ENCODE measurements at places on chromosomes 16 and 17.

GRCh38 chr17:68775318-68775717 is 174.2 kb upstream of the FAM20A start:
- no peak for DNase-seq

- no peak for DNase-seq
Observed at GRCh38 chr17:70677783-70678647, 508.7 kb downstream of the KCNJ2 start.

GRCh38 chr17:79629548-79630049 is 18.7 kb upstream of the RBFOX3 start:
- DNase-seq, result peak; percentile 37

GRCh38 chr16:64475627-64476351 is 646.1 kb downstream of the CDH11 start:
- no peak for DNase-seq

- peak; percentile 62 for DNase-seq
Observed at GRCh38 chr17:75764711-75765421, at the start of gene GALK1. Gene GALK1 (minus strand): TSS chr17:75765192. CDS start chr17:75765136, 56 bp downstream.

DNA sequence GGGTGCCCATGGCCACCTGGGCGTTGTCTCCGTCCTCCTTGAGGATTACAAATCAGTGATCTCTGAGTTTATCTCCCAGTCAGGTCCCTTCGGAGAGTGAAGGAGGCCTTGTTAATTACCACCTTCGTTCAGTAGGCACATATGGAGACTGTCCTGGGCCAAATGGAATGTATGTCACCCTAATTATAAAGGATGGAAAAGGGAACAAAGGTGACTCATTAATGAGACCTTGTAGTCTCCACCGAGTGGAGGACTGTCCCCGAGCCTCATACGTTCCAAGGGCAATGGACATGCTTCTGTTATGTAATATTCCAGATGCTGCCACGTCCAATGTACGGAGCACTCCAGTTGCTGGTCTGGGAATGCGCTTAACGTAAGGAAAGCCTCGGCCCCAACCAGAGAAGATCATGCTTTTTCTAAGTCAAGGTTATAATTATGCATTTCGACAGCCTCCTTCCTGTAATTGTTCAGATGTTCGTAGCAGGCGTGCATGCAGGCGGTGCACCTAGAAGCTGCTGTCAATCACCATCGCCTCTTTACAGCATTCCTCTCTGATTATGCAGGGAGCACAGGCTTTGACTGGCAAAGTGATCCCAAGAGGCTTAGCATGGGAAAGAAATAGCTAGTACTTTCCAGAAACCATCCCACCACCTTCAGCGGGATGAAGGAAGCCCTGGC is 22.4 kb upstream of the SEC14L1 start:
- no peak for DNase-seq

- no peak for DNase-seq
Observed at GRCh38 chr16:10067406-10067805, 114.8 kb downstream of the GRIN2A start.

DNA sequence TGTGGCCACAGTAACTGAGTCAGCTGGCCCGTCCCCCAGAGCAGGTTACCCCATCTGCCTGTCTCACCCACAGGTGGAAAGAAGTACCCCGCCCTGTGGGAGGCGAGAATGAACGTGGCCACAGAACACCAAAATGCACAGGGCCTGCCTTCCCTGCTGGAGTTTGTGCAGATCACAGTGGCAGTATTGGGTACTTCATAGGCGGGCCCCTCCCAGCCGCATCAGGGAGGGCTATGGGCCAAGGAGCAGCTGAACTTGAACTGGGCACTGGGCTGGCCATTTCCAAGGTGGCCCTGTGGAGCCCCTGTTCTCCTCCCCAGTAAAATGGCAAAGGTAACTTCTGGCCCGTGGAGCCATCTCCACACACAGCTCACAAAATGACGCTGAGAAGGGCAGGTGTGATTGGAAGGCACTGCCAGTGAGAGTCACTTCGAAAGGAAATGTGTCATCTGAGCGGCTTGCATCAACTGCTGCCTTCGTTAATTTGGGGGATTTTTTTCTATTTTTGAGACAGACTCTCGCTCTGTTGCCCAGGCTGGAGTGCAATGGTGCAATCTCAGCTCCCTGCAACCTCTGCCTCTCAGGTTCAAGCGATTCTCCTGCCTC is 162.9 kb downstream of the ENGASE start:
- no peak for DNase-seq

- no peak for DNase-seq
Observed at GRCh38 chr17:63698381-63698885, 1.5 kb downstream of the LIMD2 start.

GRCh38 chr16:28267356-28267755 is 25.0 kb upstream of the SBK1 start:
- no peak for DNase-seq

- no peak for DNase-seq
Observed at GRCh38 chr16:4309102-4309832, 6.6 kb upstream of the GLIS2 start.

GRCh38 chr17:60253048-60253447 is 103.3 kb downstream of the CA4 start:
- DNase-seq, result no peak

DNA sequence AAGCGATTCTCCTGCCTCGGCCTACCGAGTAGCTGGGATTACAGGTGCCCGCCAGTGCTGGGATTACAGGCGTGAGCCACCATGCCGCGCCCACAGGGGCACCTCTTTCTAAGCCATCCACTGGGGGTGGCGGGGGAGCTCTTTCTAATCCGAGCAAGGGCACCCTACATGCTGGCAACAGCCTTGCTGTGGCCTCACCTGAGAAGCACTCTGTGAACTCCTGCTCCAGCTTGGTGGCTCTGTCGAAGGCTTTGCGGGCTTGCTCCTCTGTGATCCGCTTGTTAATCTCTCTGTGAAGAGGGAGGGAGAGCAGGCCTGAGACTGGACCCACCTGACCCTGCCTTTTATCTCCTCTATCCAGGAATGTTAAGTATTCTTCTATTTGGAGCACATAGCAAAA is 11.9 kb upstream of the ASGR1 start:
- no peak for DNase-seq

DNA sequence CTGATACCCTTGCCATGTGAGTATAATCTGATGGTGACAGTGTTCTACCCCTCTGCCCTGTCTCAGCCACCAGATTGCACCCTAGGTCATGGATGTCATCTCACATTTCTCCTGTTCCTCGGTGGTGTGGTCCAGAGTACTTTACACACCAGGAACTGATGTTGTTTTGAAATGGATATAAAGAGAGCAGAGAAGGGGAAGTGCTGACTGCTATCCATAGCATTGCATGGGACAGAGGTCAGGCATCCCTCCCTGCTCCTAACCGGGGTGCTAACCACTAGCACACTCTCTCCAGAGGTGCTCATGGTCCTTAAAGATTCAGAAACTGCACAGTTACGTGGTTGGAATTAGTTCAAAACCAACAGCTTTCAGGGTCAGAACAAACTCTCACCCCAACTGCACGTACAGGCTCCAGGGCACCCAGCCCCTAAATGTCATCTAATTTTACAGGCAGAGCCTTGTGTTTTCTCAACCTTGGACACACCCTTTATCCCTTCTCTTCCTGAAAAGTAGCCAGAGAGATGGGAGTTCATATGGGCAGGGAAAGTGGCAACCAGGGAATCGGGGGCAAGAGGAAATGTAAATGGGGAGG is 16.3 kb downstream of the TTLL6 start:
- no peak for DNase-seq

DNA sequence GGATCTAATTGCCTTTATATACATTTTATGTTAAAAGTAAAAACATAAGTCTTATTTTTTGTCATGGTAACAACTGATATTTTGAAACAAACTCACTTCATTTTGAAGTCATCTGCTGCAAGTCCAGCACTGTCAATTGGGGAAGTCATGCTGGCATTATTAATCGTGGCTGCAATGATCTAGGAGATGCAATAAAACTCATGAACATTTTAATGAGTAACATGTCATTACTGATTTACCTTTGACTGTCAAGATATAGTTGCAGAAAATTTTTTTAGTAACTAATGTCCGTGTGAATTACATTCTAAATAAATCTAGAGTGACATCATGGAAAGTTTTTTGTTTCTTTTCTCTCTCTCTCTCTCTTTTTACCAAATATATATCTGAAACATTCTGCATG is 17.3 kb upstream of the KRT24 start:
- no peak for DNase-seq

GRCh38 chr17:61396586-61397085 is 3.0 kb upstream of the TBX2 start:
- no peak for DNase-seq

DNA sequence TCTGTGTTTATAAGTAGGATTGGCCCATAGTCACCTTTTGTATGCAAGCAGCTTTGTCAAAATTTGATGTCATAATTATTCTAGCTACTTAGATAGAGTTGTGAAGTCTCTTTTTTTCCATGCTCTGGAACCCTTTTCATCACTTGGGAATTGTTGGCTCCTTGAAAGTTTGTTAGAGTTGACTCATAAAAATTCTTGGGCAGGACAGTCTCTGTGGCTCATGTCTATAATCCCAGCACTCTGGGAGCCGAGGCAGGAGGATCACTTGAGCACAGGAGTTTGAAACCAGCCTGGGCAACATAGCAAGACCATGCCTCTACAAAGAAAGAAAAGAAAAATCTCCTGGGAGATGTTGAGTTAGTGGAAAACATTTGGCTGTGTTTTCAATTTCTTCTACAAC is 45.7 kb upstream of the MRC2 start:
- no peak for DNase-seq

GRCh38 chr17:30476726-30477082 is 504 bp upstream of the GOSR1 start:
- DNase-seq, result no peak

DNA sequence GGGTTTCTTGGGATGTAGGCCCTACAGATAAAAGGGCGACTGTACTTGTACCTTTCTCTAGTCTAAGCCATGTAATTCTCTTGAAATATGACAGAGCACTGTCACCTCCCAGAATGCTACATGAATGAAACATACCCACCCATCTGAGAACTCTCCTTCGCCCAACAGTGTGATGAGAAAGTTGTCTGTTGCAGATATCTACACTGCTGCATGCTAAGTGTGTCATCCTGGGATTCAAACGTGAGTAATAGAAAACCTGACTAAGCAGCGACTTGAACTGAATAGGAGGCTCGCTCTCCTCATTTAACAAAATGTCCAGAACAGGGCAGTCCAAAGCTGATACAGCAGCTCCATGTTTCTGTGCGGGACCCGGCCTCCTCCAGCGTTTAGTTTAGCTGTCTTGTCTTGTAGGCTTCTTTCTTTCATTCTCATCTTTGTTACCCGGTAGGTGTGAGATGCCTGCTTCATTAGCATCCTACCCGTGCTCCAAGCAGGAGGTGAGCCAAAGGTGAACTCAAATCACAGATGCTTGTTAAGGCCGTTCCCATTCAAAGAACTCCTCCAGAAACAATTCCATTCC is 211.9 kb downstream of the PRKCA start:
- DNase-seq, result no peak

- DNase-seq, result peak; percentile 14
Observed at GRCh38 chr17:58121925-58122324, 26.3 kb upstream of the OR4D1 start.

- peak; percentile 77 for DNase-seq
Observed at GRCh38 chr17:7038025-7038862, 2.4 kb downstream of the SLC16A13 start.

DNA sequence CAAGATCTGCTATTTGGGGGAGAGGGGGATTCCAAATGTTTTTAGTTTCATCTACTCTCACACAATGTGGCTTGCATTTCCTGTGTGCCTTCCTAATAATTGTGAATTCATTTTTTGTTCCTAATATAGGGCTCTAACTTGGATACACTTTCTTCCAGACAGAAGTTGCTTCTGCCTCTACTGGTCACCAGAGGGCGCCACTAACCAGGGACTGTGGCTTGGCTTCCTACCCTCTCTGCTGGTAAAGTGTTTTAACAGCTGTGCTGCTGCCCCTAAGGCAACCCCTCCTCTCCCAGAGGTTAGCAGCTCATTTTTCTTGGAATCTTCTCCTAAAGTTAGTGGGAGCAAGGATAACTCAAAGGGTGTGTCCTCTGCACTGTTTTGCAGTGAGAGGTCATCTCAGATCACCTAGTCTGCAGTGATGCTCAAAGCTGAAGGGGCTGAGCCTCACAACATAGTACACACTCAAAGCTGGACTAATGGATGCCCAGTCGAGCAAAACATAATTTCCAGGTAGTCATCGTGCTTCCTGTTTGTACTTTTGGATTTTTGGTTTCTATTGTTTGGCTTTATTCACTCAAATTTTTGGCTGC is 5.0 kb upstream of the PRSS54 start:
- no peak for DNase-seq

DNA sequence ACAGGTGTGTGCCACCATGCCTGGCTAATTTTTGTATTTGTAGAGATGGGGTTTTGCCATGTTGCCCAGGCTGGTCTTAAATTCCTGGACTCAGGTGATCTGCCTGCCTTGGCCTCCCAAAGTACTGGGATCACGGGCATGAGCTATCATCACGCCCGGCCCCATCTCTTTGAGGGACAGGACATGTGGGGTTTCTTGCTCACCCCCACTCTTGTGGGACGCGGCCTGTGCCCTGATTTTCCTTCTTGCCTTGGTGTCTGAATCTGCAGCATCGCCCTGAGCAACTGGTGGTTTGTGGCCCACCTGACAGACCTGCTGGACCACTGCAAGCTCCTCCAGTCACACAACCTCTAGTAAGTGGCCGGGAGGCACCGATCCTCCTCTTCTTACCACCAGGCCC is 25.6 kb downstream of the NUP85 start:
- DNase-seq, result no peak

- no peak for DNase-seq
Observed at GRCh38 chr17:42323268-42323773, 35.0 kb downstream of the STAT5A start.

GRCh38 chr17:57432507-57433277 is 176.4 kb downstream of the MSI2 start:
- no peak for DNase-seq

- no peak for DNase-seq
Observed at GRCh38 chr16:88798772-88799455, 4.7 kb upstream of the CDT1 start.

GRCh38 chr17:58587713-58588117 is 73.3 kb upstream of the MTMR4 start:
- DNase-seq, result peak; percentile 58

Data from posterior cingulate gyrus (tissue), 11 donors.